Stimulated activated CD8-positive, alpha-beta memory T cell treated with anti-CD3 and anti-CD28 coated beads, Interleukin-7, amount 100 ng/mL, for 48 hours (primary cell): ENCODE measurements at places on chromosomes 12 and 14.

DNA sequence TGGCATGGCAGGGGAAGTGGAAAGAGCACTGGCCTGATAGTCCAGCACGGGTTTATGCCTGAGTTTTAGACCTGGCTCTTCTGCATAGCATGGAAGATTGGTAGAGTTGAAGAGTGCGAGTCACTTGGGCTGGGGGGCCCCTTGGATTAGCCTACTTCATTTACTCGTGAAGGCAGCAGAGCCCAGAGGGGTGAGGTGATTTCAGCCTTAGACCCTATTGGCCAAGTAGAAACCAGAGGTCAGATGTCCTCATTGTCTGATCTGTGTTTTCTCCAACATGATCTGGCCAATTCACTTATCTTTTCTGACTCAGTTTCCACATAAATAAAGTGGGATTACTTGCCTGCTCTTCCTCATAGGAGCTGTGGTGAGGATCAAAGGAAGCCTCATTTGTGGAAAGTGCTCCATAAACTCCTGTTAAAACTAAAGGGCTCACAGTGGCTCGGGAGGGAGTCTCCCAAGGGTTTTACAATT is 1.9 kb downstream of the PLEKHG3 start:
- no peak for DNase-seq

DNA sequence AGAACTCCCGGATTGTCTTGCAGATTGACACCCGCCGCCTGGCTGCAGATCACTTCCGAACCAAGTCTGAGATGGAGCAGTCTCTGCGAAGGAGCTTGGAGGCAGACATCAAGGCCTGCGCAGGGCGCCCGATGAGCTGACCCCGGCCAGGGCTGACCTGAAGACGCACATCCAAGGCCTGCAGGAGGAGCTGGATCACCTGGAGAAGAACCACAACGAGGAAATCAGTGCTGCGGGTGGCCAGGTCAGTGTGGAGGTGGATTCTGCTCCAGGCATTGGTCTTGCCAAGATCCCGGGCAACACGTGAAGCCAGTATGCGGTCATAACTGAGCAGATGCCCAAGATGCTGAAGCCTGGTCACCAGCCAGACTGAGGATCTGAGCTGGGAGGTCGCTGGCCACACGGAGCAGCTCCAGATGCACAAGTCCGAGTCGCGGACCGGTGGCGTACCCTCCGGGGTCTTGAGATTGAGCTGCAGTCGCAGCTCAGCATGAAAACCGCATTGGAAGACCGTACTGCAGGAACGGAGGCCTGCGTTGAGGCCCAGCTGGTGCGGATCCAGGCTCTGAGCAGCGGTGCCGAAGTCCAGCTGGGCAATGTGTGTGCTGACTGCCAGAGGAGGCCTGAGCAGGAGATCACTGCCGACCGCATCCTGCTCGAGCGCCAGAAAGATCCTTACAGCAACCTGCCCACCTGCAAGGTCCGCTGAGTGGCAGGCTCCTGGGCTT is 12.4 kb upstream of the A2M start:
- DNase-seq: no peak

DNA sequence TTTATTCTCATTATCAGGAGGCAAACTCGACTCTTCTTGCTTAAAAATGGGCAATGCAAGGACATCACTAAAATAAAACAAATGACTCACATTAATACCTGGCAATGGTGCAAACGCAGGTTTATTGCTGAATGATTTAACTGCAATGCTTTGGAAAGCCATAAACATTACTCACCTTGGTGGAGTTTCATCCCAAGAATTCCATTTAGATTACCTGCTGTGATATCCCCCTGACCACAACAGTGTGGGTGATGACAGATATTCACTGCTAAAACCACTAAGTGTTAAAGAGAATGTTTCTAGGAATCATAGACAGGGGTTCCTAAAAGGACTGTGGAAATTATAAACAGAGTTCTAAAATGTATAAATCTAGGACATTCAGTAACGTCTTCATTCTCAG is 35.3 kb upstream of the CSRNP2 start:
- DNase-seq: peak; percentile 9

DNA sequence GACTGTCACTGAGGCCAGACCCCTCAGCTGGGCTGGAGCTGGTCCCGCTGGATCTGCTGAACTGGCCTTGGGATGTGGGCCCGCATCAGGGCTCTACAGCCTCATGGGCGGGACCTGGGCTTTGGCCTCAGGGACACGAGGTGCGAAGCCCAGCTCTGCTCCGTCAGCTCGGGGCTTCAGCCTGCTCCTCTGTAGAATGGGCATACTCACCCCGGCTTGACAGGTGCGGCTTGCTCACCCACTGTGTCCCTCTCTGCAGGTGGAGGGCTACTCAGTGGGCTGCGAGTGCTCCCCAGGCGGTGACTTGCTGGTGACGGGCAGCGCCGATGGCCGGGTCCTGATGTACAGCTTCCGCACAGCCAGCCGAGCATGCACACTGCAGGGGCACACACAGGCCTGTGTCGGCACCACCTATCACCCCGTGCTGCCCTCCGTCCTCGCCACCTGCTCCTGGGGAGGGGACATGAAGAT is 57.6 kb downstream of the BEGAIN start:
- no peak for DNase-seq

DNA sequence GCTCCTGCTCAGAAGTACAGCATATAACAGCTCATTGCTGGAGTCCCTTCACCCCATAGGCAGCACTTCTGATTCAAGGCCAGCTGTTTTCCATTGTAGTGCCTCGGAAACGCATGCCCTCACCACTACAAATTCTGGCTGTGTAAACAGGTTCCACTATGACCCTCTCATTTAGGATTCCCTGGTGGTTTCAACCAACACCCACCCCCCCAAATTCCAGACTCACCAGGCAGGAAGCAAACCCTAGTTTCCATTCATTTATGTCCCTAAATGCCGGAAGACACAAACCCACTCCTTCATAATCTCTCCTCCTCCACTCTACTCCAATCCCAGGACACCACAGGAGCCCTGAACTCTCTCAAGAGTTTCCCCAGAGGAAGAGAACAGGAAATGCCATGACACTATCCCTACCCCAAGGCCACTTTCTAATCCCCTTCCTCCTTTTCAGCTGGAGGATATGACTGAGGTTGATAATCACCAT is 75.9 kb upstream of the TMPO start:
- no peak for DNase-seq

- no peak for DNase-seq
Observed at GRCh38 chr12:1931642-1932041, 13.2 kb upstream of the CACNA2D4 start.

DNA sequence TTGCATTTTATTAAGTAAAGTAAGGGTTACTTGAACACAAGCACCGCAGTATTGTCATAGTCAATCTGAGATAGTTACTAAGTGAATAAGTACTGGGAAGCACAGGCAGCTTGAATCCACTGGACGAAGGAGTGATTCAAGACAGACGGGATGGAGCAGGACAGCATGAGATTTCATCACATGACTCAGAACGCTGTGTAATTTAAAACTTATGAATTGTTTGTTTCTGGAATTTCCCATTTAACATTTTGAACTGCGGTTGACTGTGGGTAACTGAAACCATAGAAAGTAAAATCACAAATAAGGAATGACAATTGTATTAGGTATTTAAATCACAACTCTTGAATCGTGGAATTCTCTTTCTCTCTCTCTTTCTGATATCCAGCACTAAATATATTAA is 1630.4 kb upstream of the SEL1L start:
- DNase-seq: no peak

- DNase-seq: no peak
Observed at GRCh38 chr12:3533703-3534386, 42.8 kb downstream of the PRMT8 start.

- no peak for DNase-seq
Observed at GRCh38 chr14:77763978-77764377, 3.0 kb upstream of the SNW1 start.

DNA sequence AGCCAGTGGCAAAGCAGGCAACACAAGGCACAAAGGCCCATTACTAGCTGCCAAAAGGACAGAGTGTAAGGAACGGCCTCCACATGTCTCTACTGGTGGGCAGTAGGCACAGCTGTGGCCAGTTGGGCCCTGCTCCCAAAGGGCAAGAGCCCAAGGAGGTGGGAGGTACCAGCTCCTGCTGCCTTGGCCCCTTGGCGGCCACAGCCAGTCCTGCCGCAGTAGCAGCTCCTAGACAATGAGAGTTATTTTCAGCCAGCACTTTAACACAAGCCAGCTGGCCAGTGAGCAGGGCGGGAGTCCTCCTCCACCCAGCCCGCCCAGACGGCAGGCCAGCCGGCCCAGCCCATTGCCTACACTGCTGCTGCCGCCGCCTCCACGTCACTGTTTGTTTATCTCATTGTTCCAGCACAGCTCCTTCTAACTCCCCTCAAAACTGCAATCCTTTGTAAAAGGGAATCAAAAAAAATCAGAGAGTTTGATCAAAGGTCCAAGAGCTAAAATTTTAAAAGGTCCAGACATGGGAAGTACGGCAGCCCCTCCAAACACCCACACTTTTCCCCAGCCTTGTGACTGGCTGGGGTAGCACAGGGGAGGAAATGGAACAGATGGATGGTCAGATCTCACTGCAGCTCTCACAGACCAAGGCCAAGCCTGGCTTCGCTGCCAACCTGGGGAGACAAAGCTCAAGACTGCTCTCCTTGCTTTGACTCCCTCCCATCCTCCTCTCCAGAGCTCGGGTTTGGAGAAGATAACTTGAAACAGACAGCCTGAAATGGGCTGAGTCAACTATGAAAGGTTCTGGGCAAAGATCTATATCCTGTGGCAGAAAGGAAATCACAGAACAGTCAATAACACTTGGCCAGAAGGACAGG is 33.5 kb downstream of the FMNL3 start:
- DNase-seq: no peak

DNA sequence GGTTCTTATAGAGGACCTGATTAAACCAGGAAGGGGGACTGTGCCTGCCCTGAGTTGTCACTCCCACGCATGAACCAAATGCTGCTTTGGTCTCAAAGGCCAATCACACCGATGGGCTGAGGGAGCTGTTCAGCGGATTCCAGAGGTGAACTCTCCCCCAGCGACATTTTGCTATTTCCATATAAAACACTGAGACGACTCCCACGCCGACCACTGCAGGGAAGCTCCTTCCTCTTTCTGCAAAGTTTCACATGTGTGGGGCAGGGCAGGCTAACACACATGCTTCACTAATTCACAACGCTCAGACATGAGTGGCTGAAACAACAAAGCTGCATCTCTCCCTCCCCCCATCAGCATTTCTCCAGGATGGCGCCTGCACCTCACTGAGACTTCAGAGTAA is 37.8 kb upstream of the TMEM132D start:
- no peak for DNase-seq

GRCh38 chr12:120720234-120720986 is 5.2 kb upstream of the ACADS start:
- DNase-seq: no peak

DNA sequence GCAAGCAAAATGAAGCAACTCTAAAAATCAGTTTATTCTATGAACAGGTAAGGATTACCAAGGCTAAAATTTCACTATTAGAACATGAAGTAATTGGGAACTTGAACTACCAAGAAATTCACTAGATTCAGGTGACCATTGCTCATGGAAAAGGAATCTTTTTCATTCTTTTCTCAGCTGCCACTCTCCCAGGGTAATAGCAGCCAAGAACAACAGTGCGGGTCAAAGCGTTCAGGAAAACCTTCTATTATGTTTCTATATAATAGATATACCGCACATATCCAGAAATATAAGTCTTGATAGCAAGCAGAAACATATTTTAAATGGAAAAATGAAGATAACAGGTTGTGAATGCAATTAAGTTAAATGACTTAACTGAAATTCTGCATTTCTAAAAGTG is 125.6 kb downstream of the NELL2 start:
- no peak for DNase-seq

GRCh38 chr12:78343657-78344056 is 513.0 kb downstream of the NAV3 start:
- DNase-seq: no peak

DNA sequence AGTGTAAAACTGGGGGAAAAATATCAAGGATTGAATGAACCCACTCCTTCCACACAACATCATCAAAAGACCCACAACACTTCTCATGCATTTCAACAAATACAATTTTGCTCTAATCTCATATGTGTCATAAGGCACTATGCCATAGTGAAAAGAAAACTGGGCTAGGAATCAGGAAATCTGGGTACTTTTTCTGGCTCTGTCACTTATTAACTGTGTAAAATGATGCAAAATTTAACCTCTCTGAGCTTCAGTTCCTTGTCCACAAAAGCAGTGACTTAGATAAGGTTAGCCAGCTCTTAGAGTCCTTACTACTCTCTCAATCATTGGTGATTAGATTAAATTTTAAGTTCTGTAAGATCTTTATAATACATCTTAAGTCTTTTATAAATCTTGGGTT is 250.5 kb upstream of the SOX5 start:
- DNase-seq: no peak

- DNase-seq: no peak
Observed at GRCh38 chr12:79555028-79555925, 135.5 kb downstream of the PAWR start.

GRCh38 chr12:127558361-127558760 is 708.6 kb upstream of the TMEM132C start:
- no peak for DNase-seq

DNA sequence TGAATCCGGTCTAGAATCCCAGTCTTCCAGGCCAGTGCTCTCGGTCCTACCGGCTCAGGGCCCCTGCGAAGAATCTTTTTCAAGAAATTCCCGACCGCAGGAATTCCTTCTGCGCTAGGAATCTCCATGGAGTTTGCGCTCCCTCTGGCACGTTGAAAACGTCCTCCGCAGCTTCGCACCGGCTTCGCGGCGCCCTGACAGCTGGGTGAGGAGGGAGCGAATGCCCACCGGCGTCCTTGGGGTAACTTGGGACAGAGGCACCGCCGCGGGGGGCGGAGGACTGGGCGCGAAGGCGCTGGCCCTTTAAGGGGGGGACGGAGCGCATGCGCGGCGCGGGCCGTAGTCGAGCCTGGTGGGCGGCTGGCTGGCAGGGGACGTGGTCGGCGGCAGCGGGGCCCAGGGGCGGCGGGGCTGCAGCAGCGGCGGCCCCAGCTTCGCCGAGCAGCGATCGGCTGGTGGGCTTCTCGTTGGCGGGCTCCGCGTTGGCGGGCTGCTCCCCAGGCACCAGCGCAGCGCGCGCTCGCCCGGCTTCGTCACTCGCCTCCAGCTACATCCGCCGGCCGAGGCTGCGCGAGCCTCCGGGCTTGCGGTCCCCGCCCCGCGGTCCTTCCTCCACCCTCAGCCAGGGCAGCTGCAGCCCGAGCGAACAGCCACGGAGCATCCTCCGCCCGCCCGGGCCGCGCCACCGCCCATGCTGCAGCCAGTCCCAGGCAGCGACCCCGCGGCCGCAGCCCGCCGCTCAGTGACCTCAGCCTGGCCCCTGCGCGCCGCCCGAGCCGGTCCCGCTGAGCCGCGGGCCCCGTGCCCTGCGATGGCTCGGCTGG is at the start of gene VASH1:
Gene VASH1, plus strand, starts transcription at position 333 of the 824 bp plus-strand sequence. CDS start 1,354 bp downstream, outside the sequence.
- DNase-seq: peak; percentile 48

DNA sequence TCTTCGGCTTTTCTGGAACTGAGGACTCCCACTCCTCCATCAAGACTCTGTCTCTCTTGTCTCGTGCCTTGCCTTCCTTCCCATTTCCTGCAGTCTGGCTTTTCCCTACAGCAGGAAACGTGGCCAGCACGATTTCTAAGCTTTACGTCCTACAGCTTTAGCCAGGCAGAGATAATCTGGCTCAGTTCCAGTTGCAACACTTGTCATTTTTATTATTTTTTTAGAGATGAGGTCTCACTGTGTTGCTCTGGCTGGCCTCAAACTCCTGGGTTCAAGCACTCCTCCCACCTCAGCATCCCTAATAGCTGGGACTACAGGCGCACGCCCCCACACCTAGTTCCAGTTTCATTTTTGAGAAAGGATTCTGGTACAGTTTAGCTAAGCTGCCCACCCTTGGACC is 19.9 kb downstream of the CALM1 start:
- DNase-seq: no peak
